ENCODE measurements at places on chromosomes 7 and 10.

GRCh38 chr10:107081644-107082043 lies 82.9 kb downstream of the SORCS1 start:
- no peak for DNase-seq

- DNase-seq = no peak
Measured at GRCh38 chr10:86536294-86536861, 14.8 kb upstream of the WAPL start.

DNA sequence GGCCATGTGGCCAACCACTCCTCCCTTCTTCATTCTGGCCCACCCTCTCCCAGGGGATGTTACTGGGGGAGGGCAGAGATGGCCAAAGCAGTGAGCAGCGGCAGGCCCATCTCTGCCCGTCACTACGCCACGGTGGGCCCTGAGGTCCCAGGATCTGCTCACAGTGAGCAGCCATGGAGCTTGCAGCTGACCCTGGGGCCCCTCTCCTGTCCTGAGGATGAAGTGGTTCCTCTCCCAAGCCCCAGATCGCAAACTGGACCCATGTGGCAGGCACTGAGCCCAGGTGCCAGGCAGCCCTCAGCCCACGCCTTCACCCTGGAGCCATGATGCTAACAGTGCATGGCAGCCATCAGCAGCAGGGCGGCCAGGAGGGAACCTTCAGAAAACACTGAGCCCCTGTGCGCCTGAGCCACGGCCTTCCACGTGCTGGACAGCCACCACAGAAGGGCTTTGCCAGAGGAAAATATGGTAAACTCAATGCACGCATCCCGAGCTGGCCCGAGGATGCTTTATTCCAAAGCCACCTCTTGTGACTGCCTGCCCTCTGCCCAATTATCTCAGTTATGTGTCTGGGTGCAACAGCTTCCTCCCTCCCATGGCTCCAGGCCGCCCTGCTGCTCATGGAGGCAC lies 485.7 kb downstream of the PTPRN2 start:
- no peak for DNase-seq

DNA sequence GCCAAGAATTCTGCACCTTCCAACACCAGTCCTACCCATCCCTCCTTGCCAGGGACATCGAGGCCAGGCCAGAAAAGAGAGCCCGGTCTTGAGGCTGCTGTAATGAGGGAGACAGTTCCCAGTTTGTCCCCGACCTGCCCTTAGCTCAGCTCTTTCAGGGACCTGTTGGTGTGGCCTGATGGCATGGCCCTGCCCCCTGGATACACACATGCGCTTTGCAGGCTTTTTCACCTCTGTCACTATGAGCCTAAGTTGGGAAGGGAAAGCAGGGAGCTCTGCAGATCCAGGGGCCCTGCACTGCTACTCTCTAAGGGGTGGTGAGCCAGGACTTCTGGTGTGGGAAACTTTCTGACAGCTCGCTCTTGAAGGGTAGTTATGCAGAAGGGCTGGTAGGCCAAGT lies 2.1 kb downstream of the SCD start:
- DNase-seq = no peak

DNA sequence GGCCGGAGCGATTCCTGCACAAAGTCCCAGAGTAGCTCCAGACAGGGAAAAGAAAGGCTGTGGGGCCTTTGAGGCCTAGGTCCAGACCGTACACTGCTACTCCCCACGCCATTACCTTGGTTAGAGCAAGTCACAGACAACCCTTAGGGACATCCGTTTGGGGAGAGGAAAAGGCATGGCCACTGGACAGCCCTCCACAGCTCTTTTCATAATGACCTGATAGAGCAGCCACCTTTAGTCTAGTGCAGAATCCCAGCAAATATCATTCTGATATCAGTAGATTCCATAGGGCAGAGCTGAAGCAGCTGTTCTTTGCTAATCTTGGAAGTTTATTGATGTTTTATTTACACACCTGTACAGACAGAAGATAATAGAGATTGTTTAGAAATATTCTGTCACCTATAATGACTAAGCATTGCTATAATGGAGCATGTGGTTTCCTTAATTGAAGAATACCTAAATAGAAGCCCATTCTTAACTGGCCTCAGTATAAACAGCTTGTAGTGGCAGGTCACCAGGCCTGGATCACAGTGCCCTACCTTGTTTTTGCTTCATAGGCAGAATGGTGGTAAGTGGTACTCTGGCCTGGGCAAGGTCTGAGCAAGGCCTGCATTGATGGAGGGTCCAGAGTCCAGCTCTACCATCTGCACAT lies 27.9 kb downstream of the OGDH start:
- DNase-seq = no peak

GRCh38 chr7:93981480-93981874 lies 22.7 kb downstream of the BET1 start:
- no peak for DNase-seq

DNA sequence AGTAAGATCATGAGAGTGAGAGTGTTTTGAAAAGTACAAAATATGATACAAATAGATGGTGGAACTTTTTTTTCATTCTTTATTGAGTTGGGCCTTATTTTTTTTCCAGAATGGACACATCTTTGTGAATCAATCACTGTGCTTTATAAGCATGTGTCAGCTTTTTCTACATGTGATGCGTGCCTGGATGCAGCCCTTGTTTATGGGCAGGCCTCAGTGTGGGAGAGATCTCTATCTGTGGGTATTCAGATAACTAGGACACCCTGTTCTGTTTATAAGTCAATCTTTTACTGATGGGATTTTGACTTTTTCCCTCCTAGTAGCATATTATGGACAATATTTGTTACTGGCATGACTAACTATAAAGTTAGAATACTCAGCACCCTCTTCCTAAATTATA lies 42.9 kb upstream of the IKZF1 start:
- no peak for DNase-seq

DNA sequence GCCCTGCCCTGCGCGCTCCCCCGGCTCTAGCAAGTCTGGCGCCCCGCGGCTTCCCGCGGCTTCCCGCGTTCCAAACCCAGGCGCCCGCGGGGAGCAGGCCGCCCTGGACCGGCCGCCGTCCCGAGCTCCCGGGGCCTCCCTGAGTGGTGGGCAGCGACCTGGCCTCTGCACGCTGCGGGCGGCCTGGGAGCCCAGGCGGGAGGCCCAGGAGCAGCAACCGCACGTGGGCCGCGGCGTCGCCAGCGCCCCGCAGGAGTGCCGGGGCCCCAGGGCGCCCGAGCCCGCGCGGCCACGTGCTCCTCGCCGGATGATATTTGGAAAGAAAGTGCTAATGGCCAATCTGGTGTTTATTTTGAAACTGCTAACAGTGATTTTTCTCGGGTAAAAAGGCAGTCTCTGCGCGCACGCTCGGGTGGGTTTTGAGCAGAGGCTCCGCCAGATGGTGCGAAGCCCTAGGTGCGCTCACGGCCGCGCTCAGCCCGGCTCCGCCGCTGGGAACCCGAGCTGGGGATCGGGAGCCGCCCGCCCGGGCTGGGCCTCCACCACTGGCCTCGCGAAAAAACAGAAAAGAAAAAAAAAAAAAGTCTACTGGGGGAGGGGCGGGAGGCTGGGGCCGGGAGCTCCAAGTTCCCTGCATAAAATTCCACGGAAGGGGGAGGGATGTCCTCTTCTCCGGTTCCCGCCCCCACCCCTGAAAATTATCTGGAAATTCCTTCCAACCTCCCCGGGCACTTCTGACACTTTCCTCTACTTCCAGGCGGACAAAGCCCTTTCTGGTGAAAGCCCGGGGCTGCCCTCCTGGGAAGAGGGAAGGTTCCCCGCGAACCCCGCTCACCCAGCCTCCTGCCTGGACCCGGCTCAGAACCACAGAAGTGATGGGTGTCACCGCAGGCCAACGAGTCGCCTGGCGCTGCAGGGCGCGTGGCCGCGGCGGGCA lies 4.3 kb downstream of the EBF3 start:
- peak; percentile 23 for DNase-seq

DNA sequence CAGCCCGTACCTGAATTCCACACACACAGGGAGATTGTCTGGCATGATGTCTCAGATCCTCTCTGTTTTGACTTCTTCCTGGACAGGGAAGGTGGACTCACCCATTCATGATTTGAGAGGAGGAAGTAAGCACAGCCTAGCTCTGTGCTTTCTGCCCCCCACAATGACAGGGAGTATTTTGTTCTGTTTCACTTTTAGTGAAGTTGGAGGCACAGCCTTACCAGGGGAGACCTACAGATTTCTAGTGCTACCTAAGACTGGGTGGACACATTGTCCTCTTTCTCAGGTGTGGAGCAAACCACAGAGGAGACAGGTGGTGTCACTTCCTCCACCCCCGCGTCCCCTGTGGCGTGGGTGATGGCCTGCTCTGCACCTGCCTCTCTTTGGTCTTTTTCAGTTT lies 408.6 kb upstream of the PFKP start:
- no peak for DNase-seq

- no peak for DNase-seq
Measured at GRCh38 chr7:92088266-92088665, 46.0 kb downstream of the CYP51A1 start.

- no peak for DNase-seq
Measured at GRCh38 chr7:48041653-48041970, 6.3 kb downstream of the C7orf57 start.

GRCh38 chr7:17186745-17187530 lies 111.5 kb upstream of the AHR start:
- no peak for DNase-seq

DNA sequence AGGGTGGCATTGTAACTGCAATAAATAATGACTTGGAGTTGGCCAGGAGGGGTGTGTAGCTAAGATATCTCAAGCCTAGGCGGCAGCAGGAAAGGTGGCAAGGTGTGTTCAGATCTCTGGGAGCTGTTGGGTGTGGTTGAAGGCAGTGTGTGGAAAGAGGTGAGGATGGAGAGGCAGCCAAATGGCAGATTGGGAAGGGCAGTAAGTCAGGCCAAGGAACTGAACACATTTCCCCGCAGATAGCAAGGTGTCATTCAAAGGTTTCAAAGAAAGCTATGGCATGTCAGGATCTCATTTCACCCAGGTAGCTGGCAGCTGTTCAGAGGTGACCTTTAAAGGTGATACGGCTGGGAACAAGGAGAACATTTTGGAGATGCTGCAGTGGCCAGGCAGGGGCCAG lies 586.0 kb upstream of the MGMT start:
- DNase-seq = no peak

DNA sequence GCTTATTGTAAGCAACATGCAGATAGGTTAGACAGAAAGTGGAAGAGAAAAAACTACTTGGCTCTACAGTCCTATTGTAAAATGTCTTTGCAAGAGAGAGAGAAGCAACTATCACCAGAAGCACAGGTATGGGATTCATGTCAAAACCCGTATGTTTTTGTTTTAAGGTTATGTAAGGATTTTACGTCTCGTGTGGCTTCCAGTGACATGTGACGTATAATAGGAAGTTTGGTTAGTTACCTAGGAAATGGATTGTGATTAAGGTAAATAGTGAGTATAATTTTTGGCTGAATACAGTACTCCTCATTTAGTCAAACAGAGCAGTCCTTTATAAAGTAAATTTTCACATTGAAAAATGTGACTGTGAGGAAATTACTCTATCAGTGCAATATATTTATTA lies 62.0 kb downstream of the PHF14 start:
- DNase-seq = no peak

All from T1000 (cell line).